ENCODE measurements at places on chromosomes 11 and 22.
A peak's percentile ranks its signal among the peaks of the same experiment; 100 is the strongest.

GRCh38 chr11:58286249-58286648, 18.2 kb upstream of the OR10W1 start:
- peak; percentile 11 for DNase-seq

DNA sequence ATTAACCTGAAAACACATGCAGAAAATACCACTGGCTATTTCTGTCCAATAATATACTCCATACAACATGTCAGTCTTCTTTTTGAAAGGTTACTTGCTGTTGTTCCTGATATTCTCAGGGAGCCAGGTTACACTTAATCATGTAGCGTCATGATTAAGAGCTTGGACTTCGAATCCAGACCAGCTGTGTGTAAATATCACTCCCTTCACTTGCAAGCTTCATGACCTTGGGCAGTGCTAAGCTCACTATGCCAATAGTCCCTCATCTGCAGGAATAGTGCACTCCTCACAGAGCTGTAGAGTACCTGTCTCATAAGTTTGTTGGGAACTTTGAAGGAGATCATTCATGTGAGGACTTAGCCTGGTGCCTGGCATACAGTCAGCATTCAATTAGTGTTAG, 1.9 kb downstream of the HTR3B start:
- no peak for DNase-seq

- DNase-seq: no peak
Observed at GRCh38 chr11:70448983-70449567, 50.7 kb downstream of the CTTN start.

GRCh38 chr22:48256041-48256739, 1493.7 kb downstream of the TBC1D22A start:
- no peak for DNase-seq

DNA sequence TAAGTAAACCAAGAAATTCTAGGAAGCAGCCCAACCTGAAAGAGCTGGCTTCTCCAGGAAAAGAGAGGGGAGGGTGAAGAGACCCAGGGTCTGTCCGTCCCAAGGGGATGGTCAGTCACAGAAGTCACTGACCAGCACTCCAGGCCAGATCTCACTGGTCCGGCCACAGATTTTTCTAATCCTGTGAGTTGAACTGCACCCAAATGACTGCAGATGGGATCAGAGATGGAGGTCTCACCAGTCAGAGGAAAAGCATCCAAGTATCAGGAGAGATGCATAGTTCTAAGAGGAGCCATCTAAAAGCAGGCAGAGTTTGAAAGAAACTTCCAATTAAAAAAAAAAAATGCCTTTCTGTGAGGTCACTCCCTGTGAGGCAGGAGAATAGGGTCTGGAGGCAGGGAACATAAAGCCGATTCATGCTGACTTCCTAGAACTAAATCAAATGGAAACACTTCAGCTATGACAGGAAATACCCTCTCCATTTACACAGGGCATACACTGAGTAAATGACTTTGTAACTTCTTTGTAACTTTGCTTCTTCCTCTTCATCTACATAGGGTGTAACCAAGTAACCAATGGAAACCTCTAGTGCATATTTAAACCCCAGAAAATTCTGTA, 144.5 kb downstream of the CCDC34 start:
- DNase-seq: no peak

DNA sequence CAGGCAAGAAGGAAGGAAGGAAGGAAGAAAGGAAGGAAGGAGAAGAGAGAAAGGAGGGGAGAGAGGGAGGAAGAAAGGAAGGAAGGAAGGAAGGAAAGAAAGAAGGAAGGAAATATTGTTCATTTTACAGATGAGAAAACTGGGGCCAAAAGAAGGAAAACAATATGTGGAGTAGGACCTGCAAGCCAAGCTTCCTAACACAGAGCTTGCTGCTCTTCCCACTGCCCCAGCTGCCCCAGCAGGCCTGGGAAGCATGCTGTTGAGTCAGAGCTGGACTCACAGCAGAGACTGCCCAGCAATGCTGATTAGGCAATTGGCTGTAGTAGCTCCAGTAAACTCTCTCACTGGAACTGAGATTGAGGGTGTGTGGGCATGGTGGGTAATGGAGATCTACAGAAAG, 42.6 kb upstream of the SMCO4 start:
- DNase-seq: no peak

DNA sequence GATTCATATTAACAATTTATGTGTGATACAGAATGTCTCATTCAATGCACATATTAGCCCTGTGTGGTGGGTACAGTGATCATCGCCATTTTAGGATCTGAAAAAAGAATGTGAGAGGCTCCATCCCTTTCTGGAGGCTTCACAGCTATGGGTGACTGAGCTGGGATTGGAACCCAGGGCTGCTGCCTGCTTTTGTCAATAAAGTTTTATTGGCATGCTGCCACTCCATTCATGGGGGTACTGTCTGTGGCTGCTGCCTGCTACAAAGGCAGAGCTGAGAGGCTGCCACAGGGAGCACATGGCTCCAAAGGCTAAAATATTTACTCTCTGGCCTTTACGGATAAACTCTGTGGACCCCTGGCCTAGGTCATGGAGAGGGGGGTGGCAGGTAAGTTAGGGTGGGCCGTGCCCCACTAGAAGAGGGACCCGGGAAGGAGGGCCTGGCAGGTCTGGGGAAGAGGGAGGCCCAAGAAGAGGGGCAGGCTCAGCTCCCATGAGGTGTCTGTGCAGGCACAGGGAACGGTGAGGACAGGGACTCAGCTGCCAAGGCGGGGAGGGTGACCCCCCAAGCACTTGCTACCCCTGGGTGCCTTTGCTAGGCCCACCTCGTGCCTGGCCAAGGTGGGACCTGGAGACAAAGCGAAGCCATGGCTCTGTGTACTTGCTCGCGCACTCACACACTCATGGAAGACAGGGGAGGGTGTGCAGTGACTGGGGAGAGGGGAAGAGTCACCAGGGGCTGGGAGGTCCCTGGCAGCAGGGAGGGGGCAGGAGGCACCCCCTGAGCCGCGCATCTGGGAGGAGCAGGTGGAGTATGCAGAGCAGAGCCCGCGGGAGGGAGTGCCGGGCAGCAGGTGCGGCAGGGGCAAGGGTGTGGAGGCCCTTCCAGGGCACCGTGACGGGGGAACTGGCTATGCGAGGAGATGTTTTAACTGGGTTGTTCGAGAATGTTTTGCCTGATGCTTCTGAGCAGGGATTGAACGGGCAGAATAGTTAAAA, 335.3 kb downstream of the CTTN start:
- DNase-seq: no peak

- no peak for DNase-seq
Observed at GRCh38 chr22:44917372-44918165, 92.2 kb downstream of the PHF21B start.

- no peak for DNase-seq
Observed at GRCh38 chr11:128607819-128608218, 20.5 kb upstream of the ETS1 start.

Data from CD4-positive, alpha-beta T cell treated with Interleukin-12 subunit alpha and Interleukin-12 subunit beta, for 1 hour (primary cell).